Activated CD8-positive, alpha-beta T cell treated with anti-CD3 and anti-CD28 coated beads, Interleukin-2, amount 10 ng/mL, durations not matched to agents 7 days and 5 days (primary cell): ENCODE measurements at places on chromosomes 3 and 15. TPM values are rescaled to one million over a fixed set of nuclear protein-coding genes. Genes with fewer than 3 reads are reported as not detected.

The WDR72 gene
- not detected for total RNA-seq

DNA sequence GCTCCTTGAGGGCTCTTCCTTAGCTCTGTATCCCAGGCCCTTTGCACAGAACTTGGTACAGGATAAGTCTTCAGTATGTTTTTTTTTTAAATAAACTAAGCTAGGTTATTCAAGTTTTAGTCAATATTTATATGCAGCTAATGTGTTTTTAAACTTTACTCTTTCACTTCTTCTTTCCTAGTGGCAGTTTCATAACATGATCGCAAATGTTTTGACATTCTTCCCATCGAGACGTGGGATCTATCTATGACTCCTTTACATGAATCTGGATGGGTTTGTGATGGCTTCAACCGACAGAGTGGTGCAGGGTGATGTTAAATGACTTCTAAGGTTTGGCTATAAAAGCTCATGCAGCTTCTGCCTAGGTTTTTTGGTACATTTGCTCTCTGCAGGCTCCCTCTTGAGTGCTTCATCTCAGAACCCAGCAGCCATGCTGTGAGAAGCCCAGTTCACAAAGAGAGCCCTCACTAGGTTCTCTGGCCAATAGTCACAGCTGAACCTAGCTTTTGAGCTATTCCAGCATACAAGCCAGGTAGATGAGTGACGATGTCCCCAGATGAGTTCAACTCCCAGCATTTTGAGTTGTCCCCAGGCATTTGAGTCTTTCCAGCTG, 13.5 kb upstream of the MECOM start:
- no peaks in the 10 kb centered on the region for H3K4me1 ChIP-seq
- no peak overlapping the region for H3K27ac ChIP-seq
- no peak overlapping the region for H3K4me3 ChIP-seq
- peaks cover 16% of the 10 kb centered on the region for H3K27me3 ChIP-seq

The IQCH gene
- 0.97 TPM for total RNA-seq

The CCDC33 gene
- total RNA-seq = not detected

DNA sequence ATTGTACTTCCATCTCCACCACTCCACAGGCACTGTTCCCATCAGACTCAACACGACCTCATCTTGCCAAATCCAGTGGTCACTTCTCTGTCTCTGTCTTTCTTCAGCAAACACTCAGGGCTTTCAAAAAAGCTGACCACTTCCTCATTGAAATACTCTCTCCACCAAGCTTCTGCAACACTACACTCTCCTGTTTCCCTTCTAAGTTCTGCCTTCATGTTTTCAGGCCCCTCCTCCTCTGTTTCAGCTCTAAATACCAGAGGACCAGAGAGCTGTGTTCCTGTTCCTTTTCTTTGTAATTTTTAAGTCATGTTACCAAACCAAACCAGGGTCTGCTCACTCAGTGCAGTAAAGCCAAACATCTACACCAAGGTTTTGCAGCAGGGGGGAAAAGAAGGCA, 33.8 kb upstream of the ACP3 start:
- no peaks in the 10 kb centered on the region for H3K4me1 ChIP-seq
- no peaks in the 10 kb centered on the region for H3K36me3 ChIP-seq
- no peak for DNase-seq
- peaks cover 4% of the 10 kb centered on the region for H3K27me3 ChIP-seq
- H3K27ac ChIP-seq = no peak overlapping the region
- H3K4me3 ChIP-seq = no peak overlapping the region

The ITPKA gene
- 0.29 TPM for total RNA-seq

DNA sequence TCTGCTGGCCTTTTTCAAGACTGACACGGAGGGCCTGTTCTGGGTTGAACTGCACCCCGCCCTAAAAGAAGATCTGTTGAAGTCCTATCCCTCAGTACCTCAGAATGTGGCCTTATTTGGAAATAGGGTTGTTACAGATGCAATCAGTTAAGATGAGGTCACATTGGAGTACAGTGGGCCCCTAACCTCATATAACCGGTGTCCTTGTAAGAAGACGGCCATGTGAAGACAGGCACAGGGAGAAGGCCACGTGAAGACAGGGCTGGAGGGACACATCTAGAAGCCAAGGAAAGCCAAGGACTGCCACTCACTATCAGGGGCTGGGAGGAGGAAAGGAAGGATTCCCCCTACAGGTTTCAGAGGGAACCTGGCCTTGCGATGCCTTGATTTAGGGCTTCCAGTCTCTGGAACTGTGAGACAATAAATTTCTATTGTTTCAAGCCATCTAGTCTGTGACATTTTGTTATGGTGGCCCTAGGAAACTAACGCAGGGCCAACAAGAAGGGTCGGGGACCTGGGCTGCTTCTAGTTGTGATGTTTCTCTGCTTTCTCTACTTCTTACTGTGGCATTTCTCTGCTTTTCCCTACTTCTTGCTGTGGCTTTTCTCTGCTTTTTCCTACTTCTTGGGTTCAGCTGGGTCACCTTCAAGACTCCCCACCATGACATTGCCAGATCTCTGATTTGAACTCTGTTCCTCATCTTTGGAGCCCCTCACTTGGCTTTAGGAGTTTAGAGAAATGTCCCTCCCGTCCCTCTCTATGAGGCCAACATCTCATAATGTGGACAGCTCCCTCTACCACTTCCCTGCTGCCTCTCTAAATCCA, 4.8 kb upstream of the CCDC174 start:
- no peak for DNase-seq
- H3K4me3 ChIP-seq = no peak overlapping the region
- H3K36me3 ChIP-seq = peaks cover 3% of the 10 kb centered on the region

The CCR2 gene
- 70.9 TPM for total RNA-seq

The EPB42 gene
- total RNA-seq = not detected

GRCh38 chr3:32842531-32842931, 24.7 kb downstream of the TRIM71 start:
- DNase-seq = no peak
- peaks cover 7% of the 10 kb centered on the region for H3K27me3 ChIP-seq
- no peak overlapping the region for H3K4me3 ChIP-seq
- peak overlapping the region; percentile 9 for H3K27ac ChIP-seq

GRCh38 chr3:187041362-187042307, 97.7 kb downstream of the RPL39L start:
- peak overlapping the region; percentile 65 for H3K4me3 ChIP-seq
- H3K27ac ChIP-seq = peak overlapping the region; percentile 95
- H3K4me1 ChIP-seq = peaks cover 74% of the 10 kb centered on the region
- H3K36me3 ChIP-seq = peaks cover 80% of the 10 kb centered on the region

DNA sequence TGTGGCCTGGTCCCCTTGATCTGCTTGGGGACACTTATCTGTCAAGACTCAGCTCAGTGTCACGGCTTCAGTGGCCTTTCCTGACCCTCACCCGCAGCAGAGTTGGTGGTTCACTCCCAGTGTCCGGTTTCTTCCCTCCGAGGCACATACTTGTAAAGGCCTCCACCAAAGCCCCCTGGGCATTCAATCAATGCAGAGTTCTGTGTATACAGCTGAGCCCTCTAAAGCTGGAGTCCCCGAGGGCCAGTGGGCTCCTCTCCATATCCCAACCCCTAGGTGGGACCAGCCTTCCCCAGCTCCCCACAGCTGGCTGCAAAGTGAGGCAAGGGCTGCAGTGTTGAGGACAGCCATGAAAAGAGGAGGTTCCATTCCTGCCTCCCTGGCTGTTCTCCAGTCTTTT, 70.9 kb upstream of the RGMA start:
- no peak overlapping the region for H3K27ac ChIP-seq
- H3K4me1 ChIP-seq = no peaks in the 10 kb centered on the region
- no peaks in the 10 kb centered on the region for H3K27me3 ChIP-seq
- DNase-seq = no peak

DNA sequence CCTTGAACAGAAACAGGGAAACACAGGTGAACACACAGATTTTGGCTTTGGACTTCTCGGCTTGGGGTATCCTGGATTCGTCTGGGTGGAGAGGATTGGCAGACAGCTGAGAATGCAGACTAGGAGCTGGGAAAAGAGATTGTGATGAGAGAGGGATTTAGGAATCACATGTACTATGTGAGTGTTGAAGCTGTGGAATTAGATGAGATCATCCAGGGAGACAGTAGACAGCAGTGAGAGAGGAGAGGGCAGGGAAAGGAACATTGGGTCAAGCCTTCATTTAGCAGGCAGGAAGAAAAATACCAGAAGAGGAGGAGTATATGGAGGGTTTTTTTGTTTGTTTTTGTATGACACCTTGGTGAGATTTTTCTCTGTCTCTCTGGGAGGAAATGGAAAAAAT, 262.1 kb upstream of the TBL1XR1 start:
- no peak overlapping the region for H3K4me3 ChIP-seq
- H3K27me3 ChIP-seq = no peaks in the 10 kb centered on the region
- no peaks in the 10 kb centered on the region for H3K4me1 ChIP-seq
- no peak for DNase-seq
- no peak overlapping the region for H3K27ac ChIP-seq

DNA sequence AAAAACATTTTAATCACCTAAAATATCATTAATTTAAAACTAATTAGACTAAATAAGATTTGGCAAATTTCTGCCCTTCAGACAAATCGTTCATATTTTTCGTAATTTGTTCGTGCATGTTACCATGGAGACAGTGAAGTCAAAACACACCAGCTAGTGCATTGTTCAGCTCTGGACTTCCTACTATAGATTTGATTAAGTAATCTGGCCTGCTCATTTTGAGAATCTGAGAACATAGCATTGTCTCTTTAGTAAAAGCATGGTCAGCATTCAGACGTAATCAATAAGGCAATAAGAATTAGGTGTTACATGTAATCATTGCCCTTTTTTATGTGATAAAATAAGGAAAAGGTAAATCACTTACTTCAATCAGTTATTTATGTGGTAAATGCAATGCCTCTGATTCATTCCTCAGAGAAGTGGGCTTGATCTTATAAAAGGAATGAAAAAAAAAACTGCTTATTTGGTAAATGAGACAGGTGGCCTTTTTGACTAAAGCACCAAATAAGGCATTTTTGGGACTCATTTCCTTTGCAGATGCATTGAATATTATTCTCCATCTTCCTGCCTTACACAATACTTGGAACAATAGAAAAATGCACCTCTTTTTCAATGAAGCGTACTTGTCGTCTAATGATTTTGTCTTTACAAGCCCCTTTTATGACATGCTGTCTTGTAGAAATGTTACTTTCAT, 84.5 kb upstream of the FNDC3B start:
- H3K27ac ChIP-seq = no peak overlapping the region
- H3K27me3 ChIP-seq = peaks cover 13% of the 10 kb centered on the region
- no peak overlapping the region for H3K4me3 ChIP-seq
- DNase-seq = no peak

- no peak for DNase-seq
- peaks cover 30% of the 10 kb centered on the region for H3K36me3 ChIP-seq
- H3K27me3 ChIP-seq = no peaks in the 10 kb centered on the region
- H3K4me1 ChIP-seq = peaks cover 61% of the 10 kb centered on the region
- H3K4me3 ChIP-seq = no peak overlapping the region
Observed at GRCh38 chr15:73922186-73923151, 3.8 kb upstream of the LOXL1 start.

GRCh38 chr15:40892447-40893012, 1.7 kb upstream of the VPS18 start:
- H3K27me3 ChIP-seq = peaks cover 13% of the 10 kb centered on the region
- H3K27ac ChIP-seq = no peak overlapping the region
- H3K4me1 ChIP-seq = peaks cover 39% of the 10 kb centered on the region
- no peak overlapping the region for H3K4me3 ChIP-seq

DNA sequence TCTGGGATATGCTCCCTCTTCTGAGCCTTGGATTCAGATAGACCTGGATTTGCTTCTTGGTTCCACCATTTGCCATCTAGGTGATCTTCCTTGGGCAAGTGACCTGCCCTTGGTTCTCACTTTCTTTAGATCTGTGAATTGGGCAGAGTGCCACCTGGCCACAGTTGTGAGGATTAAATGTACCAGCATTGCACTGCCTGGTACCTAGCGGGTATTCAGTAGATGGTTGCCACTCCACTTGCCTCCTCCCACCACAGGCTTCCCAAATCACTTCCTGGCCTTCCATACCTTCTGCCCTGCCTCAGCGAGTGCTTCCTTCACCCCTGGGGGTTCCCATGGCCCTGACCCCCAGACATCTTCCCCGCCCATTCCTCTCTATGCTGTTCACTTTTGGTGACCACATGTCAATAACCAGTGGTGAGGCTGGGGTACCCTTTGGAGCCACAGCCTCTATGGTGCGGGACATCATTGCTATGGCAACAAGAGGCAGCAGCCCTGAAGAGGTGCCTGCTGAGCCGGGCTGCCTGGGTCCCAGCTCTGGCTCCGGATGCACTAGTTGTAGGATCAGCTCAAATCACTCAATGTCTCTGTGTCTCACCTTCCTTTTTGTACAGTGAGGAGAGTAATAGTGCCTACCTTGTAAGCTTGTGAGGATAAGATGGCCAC, 40.5 kb downstream of the CMTM7 start:
- H3K27me3 ChIP-seq = no peaks in the 10 kb centered on the region
- peak overlapping the region; percentile 97 for H3K27ac ChIP-seq
- peak overlapping the region; percentile 63 for H3K4me3 ChIP-seq
- H3K4me1 ChIP-seq = peaks cover 91% of the 10 kb centered on the region
- DNase-seq = peak; percentile 28

GRCh38 chr3:38345879-38346586, 552 bp upstream of the XYLB start:
- H3K4me3 ChIP-seq = peak overlapping the region; percentile 68
- peak; percentile 19 for DNase-seq
- H3K27ac ChIP-seq = peak overlapping the region; percentile 53
- peaks cover 17% of the 10 kb centered on the region for H3K4me1 ChIP-seq

- DNase-seq = peak; percentile 75
- peaks cover 56% of the 10 kb centered on the region for H3K4me1 ChIP-seq
Observed at GRCh38 chr3:32391643-32392535, at the start of gene CMTM7. Gene CMTM7 (plus strand): TSS chr3:32391853. CDS start chr3:32391907, 54 bp downstream.

The P3H2 gene
- total RNA-seq = not detected

GRCh38 chr3:32630266-32630665, 54.7 kb upstream of the CNOT10 start:
- DNase-seq = no peak
- no peaks in the 10 kb centered on the region for H3K36me3 ChIP-seq
- peaks cover 22% of the 10 kb centered on the region for H3K27me3 ChIP-seq
- H3K4me3 ChIP-seq = no peak overlapping the region

The ZIC4 gene
- not detected for total RNA-seq

DNA sequence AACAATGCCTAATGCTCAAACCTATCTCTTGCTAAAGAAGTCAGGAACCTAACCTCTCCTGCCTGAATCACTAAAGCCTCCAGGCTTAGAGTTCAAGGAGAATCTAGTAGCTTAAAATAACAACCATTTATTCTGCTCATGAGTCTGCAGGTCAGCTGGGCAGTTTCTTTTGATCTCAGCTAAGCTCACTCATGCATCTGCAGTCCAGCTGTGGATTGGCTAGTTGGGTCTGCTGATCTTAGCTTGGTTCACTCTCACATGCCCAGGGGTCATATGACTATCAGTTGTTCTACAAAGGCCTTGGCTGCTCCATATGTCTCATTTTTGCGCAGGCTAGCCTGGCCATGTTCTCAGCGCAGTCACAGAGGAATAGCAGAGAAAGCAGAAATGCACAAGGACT, 109.2 kb upstream of the STT3B start:
- no peak overlapping the region for H3K4me3 ChIP-seq
- no peak overlapping the region for H3K27ac ChIP-seq
- H3K27me3 ChIP-seq = no peaks in the 10 kb centered on the region

GRCh38 chr3:114314282-114314681, 20.5 kb downstream of the TIGIT start:
- H3K27me3 ChIP-seq = no peaks in the 10 kb centered on the region
- no peak for DNase-seq
- H3K4me3 ChIP-seq = no peak overlapping the region
- H3K4me1 ChIP-seq = peaks cover 51% of the 10 kb centered on the region

GRCh38 chr3:2772803-2773202, 337.4 kb downstream of the IL5RA start:
- no peak for DNase-seq
- H3K36me3 ChIP-seq = no peaks in the 10 kb centered on the region
- no peak overlapping the region for H3K27ac ChIP-seq
- H3K4me1 ChIP-seq = no peaks in the 10 kb centered on the region

GRCh38 chr3:136209921-136210320, 13.8 kb upstream of the MSL2 start:
- no peaks in the 10 kb centered on the region for H3K36me3 ChIP-seq
- no peaks in the 10 kb centered on the region for H3K4me1 ChIP-seq
- peaks cover 25% of the 10 kb centered on the region for H3K27me3 ChIP-seq
- H3K27ac ChIP-seq = no peak overlapping the region
- DNase-seq = no peak
- no peak overlapping the region for H3K4me3 ChIP-seq
